ENCODE measurements at places on chromosomes 16 and 17.

GRCh38 chr17:40484285-40484972 lies 17.0 kb downstream of the TNS4 start:
- DNase-seq, result no peak

DNA sequence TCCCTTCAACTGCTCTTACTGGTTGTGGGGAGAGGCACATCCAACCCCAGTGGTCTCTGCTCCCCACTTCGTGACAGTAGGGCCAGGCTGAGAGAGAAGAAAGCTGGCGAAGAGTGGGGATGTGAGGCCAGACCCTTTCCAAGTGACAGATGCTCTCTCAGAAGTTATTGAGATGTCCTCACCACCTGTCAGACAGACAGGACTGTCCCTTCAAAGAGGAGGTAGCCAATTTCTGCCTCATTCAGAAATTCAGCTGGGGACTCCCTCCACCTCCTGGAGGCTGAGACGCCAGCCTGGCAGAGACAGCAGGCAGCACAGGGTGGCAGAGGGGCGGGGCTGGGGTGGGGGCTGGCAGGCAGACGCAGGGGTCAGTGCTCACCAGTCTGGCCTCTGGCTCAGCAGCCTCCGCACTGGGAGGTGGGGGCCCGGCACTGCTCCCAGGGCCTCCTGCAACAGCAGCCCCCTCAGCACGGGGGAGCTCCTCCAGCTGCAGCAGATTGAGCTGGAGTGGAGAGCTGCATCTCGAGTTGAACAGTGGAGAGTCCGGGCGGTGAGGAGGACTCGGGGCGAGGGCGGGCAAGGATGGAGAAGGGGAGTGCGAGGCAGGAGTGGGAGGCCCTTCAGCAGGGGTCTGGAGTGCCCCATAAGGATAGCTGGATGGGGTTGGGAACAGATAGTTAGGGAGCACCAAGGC lies 9.2 kb downstream of the PER1 start:
- DNase-seq, result no peak

DNA sequence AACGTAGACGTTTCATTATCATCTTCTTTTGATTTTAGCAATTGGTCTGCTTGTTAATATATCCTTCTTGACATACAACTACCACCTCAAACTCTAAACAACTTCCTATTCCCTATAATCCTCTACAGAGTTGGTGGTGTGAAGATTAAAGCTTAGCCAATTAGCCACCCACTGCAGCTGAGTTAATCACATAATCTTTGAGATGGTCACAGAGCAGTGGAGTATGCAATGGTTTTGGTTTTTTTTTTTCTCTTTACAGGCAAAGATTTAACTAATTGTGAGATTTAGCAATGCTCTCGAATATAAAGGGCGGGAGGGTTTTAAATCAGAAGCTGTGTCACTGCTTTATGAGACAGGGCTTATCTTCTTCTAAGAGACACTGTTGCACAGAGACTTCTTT lies 37.0 kb downstream of the STX8 start:
- no peak for DNase-seq

GRCh38 chr16:19804538-19805323 lies 79.9 kb downstream of the GPRC5B start:
- DNase-seq, result no peak
